Stimulated activated CD4-positive, alpha-beta T cell treated with anti-CD3 and anti-CD28 coated beads, Interleukin-1b, Interleukin-23, amount 100 ng/mL, for 4 hours (primary cell): ENCODE measurements at places on chromosomes 6 and 20.

- DNase-seq = no peak
Observed at GRCh38 chr6:72382602-72383529, 239.0 kb upstream of the KCNQ5 start.

- DNase-seq = peak; percentile 71
Observed at GRCh38 chr6:35522660-35523658, 10.3 kb upstream of the TULP1 start.

DNA sequence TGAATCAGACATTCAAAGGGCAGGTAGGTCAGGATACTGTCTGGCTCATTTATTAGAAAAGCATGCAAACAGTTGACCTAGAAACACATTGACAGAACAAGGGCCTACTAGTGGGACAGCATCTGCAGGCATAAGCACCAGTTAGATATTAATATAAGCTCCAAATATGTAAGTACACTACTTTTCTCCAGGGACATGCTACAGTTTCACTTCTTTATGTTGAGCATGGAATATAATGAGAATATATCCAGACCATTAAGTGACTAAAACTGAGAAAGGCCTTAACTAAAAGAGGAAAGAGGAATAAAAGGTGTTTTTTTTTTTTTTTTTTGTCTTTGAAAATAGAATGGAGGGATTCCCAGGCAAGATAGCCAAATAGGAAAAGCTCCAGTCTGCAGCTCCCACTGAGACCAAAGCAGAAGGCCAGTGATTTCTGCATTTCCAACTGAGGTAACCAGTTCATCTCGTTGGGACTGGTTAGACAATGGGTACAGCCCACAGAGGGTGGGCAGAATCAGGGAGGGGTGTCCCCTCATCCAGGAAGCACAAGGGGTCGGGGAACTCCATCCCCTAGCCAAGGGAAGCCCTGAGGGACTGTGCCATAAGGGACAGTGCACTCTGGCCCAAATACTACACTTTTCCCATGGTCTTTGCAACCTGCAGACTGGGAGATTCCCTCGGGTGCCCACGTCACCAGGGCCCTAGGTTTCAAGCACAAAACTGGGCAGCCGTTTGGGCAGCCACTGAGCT is 251.6 kb downstream of the PHF3 start:
- DNase-seq = no peak

DNA sequence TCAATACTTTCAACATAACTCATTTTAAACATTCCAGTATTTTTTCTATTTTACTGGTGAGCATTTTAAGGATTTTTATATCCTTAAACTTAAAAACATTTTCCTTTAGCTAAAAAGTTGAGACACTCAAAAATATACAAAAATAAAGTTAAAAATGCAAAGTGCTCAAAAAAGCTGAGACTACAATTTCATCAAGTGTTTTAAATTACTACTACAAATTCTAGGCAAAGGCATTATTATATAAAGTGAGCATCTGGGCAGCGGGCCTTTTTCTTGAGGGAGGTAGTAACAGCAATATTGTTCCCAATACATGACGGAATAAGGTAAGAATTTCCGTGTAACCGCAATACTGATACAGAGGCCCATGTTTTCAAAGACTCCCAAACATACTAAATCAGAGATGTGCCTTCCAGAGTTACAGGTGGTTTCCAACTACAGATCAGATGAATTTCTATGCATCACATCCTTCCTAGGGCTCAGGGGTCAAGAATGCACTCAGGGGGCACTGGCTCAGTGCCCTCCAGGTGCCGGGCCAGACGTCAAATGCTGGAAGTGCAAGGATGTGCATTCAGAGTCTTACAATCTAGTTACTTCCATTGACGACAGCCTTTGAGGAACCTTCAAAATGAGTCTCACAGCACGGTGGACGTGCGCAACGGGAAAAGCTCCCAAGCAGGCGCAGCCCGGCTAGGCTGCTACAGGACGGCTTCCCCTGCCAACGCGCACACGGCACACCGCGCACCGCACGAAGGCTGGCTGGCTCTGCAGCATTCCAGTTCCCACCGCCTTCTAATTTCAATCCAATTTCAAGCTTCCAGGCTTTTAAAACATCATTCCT is 1.7 kb downstream of the PHF10 start:
- DNase-seq = no peak

DNA sequence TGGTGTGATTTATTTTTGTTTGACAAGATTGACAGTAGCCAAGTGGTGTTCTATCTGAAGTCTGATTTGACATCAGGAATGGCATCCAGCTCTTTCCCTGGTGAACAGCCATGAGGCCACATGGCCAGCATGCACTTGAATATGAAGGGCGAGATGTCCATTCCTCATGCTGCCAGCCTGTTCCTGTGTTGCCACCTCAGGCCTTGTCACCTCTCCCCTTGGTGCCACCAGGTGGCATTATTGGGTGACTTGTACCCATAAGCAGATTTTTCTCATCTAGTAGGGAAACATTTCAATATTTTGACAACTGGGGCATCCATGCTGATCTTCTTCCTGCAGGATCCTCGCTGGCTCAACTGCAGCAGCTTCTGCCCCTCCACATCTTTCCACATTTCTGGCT is 199.1 kb downstream of the ERMARD start:
- no peak for DNase-seq

DNA sequence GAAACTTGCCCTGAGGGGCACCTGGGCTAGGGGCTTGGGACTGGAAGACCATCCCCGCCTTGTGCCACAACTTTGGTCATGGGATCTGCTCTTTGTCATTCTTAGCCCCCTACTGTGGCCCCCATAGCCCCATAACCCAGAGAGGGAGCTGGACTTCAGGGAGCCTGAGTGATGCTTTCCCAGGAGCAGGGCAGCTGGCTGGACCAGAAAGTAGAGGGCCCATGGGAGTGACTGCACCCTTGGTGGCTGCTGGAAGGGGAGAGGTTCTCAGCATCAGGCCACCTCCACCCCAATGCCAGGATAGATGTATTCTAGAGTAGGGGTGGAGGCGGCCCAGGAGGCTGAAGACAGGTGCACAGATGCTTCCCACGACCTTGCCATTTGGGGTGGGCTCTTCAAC is 5.8 kb upstream of the FAM83D start:
- DNase-seq = no peak

- no peak for DNase-seq
Observed at GRCh38 chr6:159036673-159037072, 8.1 kb downstream of the TAGAP start.

DNA sequence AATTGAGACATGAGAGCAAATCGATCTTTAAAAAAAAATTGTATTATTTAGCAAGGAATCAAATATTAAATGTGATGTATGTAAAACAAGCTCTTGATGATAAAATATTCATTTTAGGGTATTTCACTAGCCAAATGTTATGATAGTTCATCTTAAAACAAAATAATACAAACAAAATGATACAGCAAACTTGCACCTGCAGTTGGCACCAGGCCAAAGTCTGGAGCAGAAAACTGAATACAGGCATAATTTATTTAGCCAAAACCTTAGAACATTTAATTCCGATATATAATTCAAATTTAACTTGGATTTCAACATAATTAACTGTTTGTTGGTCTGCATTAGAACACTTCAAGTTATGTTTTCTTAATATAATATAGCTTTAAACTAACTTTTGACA is 60.9 kb downstream of the EPHA7 start:
- no peak for DNase-seq

DNA sequence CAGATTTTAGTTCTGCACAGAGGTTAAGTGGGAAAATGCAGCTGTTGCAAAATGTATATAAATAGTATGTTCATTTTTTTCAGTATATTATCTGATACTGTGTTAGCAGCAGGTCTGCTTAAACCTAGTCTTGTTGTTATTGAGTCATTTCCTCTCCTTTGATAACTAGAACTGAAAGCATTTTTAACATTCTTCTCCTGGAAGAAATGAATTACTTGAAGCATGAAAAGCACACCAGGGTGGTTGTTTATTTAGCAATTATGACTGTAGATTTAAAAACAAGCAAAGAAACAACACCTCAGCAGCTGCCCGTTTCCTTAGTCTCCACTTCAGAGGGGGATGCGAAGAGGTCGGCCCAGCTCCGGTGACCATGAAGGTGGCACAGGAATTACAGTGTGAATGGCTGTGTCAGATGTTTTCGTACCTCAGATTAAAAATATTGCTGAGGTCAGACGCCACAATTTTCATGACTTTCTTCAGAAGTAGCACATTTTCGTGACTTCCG is 53.5 kb downstream of the GOPC start:
- DNase-seq = peak; percentile 18

GRCh38 chr6:79599725-79600259 is 31.3 kb upstream of the SH3BGRL2 start:
- DNase-seq = no peak

- DNase-seq = no peak
Observed at GRCh38 chr20:58162986-58163385, 65.5 kb downstream of the ANKRD60 start.

DNA sequence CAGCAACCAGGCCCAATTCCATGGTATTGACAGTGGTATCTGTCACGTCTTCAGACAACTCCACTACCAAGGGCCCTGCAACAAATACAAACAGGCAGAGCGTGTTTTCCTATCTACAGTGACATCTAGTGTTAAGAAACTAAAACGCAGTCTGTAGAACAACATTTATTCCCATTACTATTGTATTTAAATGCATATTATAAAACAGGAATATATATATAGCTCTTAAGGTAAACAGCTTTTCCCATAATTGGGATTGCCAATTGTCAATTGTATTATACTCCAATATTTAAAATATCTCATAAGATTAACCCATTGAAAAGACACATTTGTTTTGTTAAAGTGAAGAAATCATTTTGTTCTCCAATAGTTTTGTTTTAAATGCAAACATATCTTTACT is 97.2 kb downstream of the KIF16B start:
- no peak for DNase-seq

DNA sequence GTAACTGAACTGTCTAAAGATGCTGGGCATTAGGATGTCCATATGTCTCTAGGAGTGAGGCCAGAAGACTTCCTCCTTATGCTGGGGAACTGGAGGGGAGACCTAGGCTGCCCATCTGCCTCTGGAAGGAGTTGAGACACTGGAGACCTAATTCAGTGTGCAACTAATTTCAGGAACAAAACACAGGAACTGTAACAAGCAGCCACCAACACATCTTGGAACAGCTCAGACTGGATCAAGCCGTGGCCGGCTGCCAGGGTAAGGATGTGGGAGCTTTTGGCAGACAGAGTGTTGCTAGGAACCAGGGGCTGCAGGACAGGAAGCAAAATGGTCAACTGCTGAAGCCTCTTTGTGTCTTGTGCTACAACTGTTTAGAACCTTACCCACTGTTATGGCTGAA is 16.4 kb upstream of the MAS1 start:
- DNase-seq = no peak

GRCh38 chr6:64459411-64459944 is 823.9 kb downstream of the PHF3 start:
- no peak for DNase-seq

DNA sequence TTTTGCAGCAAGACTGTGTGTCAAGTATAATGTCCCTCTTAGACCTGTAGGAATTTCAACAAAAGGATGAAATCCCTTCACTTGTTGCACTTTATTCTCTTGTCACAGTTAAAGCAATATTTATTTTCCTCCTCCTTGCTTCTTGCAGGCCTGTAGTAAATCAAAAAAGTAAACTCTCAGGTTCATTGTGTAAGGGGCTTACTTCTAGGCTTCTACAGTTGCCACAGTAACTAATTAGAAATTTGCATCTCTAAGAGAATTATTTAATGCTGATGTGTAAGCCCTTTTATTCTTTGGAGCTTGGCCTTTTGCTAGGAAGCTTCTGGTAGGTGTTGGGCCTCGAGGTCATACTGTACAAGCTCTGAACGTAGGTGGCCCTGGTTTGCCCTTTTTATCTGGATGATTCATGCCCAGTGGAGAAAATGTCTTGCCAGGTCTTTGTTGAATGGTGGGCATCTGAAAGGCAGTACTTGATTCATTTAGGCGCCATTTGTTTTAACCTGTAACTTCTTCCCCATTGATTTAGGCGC is 47.4 kb upstream of the OLIG3 start:
- DNase-seq = no peak

DNA sequence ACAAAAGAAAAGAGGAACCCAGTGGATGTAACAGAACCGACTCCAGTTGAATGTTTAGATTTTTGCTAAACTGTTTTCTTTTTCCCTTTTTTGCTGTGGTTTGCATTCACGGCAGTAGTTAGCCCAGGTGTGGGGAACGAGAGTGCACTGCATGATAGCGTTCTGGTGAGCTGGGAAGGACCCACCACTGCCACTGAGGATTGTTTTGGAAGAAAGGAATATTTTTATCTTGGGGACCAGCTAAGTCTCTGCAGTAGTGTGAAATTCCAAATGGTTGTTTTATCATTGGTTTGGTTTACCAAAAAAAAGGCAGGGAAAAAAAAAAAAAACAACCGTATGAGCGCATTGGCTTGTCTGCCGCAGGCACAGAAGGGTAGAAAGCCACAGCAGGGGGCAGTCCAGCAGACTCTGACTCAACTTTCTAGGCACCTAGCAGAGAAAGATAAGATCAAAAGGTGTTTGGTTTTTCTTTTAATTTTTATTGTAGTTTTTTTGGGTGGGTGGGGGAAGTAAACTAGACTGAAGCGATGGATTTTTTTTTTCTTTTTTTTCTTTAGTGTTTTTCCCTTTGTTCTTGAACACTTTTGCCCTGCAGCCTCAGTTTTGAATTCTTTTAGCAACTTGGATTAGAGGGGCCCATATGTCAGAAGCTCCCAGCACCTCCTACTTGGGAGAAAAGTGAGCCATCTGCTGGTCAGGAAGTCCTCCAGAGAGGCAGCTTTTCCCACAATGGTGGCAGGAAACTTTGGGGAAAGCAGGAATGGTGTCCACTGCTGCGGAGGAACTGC is 13.5 kb upstream of the RAB5IF start:
- DNase-seq = no peak

DNA sequence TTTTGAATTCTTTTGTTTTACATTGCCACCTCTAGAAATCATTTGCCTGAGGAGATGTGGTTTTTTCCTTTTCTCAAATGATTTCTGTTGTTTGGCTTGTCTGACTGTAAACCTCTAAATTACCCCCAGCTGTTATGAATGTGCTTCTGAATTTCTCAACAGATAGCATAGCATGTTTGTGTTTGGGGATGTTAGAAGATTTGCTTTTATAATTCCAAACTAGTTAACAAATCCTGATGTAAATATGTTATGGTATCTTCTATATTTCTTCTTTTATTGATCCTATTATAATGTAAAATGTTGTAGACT is 31.6 kb upstream of the EZR start:
- no peak for DNase-seq

GRCh38 chr6:87824958-87825491 is 123.0 kb upstream of the AKIRIN2 start:
- no peak for DNase-seq

DNA sequence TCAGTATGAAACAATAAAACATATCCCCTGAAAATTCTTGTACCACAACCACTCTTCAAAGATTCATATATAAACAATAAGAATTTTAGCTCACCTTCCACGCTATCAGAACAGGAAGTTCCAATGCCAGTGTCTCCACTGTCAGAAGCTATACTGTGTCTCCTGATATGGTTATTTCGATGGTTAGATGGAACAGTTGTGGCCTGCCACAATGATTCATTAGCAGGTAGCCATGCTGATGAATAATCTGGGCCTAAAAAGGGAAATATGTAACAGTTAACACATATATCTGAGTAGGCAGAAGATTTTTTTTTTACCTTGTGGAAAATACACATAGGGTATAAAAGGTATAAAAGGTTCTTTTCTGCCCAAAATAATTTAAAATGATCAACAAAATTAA is 19.0 kb downstream of the CEP85L start:
- no peak for DNase-seq

- no peak for DNase-seq
Observed at GRCh38 chr6:7389162-7389450, 436 bp downstream of the CAGE1 start.

- no peak for DNase-seq
Observed at GRCh38 chr20:2296524-2297356, 939 bp downstream of the TGM3 start.
